A549 treated with RU486 at 1 μM for 4 hours (cell line): ENCODE measurements at places on chromosomes 4 and X. TPM values are rescaled to one million over a fixed set of nuclear protein-coding genes. Genes with fewer than 3 reads are reported as not detected.

TSPAN7 gene
- total RNA-seq, result 2.7 to 3.2 TPM (median 2.9 TPM) in 5 replicates

SPATA18 gene
- total RNA-seq, result 3.1 to 4.6 TPM (median 4.0 TPM) in 5 replicates

TGIF2LX gene
- not detected in 5 replicates for total RNA-seq

PABPC1L2A gene
- not detected in 5 replicates for total RNA-seq

BANK1 gene
- total RNA-seq, result 0.85 to 1.4 TPM (median 0.95 TPM) in 5 replicates

IRS4 gene
- 0.03 to 0.05 TPM in 2 of 5 replicates, not detected in the others for total RNA-seq

DNAAF6 gene
- total RNA-seq, result not detected in 5 replicates

PPEF2 gene
- total RNA-seq, result 0.46 TPM in 1 of 5 replicates, not detected in the others

RHOXF1 gene
- not detected in 5 replicates for total RNA-seq

NOX1 gene
- 0.07 to 0.12 TPM in 2 of 5 replicates, not detected in the others for total RNA-seq

RBBP7 gene
- 156 to 183 TPM (median 165 TPM) in 5 replicates for total RNA-seq

DDIT4L gene
- 0.38 to 0.62 TPM (median 0.44 TPM) in 5 replicates for total RNA-seq

WNK3 gene
- 0.01 TPM in 2 of 5 replicates, not detected in the others for total RNA-seq

TRIM75 gene
- not detected in 5 replicates for total RNA-seq

CCDC110 gene
- not detected in 5 replicates for total RNA-seq

HSFX2 gene
- total RNA-seq, result 0.13 to 0.55 TPM in 2 of 5 replicates, not detected in the others

CNGA1 gene
- 0.14 to 0.51 TPM in 2 of 5 replicates, not detected in the others for total RNA-seq

MAGEB4 gene
- total RNA-seq, result not detected in 5 replicates

FSTL5 gene
- total RNA-seq, result 0.06 TPM in 1 of 5 replicates, not detected in the others

TFE3 gene
- 47.1 to 58.0 TPM (median 56.5 TPM) in 5 replicates for total RNA-seq
